ENCODE measurements at places on chromosomes 3 and 15.

DNA sequence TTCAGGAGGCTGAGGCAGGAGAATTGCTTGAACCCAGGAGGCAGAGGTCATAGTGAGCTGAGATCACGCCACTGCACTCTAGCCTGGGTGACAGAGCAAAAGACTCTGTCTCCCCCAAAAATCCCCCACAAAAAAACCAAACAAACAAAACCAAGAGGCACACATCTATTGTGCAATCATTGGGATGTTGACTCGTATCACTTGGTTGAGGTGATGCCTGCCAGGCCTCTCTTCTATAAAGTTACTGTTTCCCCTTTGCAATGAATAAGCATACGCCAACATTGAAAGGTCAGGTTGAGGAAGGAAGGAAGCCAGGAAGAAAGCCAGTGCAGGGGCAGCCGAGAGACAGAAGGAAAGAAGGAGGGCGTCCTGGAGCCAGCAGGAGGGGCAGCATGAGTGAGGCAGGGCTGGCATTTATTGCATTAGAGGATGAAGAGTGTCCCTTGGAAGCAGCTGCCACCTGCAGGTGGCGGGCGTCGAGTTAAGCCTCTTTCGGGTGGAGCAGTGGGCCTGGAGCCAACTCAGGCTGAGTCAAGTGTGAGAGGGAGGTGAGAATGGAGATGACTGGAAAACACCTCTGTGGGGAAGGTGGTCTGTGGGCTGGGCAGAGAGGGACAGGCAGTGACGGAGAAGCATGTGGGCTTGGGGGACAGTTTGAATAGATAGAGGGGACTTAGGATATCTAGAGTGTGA, 8.3 kb upstream of the CSPG4 start:
- no peak for DNase-seq

DNA sequence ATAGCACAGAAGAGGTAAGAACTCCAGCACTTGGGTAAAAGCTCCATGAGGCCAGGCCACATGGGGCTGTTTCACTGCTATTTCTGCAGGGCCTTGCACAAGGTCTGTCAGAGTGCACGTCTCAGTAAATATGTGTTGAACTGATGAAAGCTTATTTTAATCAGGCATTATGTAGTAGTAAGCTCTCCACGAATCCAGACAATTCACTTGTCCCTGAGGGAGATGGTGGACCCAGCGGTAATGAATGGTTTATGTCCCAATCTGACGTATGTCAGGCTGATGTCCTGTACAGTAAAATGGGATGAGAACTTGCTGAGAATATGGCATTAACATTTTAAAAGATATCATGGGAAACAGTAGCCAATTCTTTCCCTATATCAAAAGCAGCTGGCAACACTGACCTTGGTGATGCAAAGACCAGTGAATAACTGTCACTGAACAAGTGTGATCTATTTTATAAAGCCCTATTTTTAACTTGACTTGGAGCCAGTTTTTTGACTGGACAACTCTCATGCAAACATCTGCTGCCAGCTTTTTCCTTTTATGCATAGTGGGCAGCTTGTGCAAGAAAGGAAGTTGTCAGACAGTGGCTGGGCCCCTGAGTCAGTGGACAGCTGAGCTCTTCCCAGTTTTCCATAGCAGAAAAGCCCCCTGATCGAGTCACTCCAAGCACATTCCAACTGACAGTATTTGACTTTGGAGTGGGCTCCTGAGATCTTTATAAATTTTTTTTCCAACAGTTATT, 519.8 kb upstream of the MDFIC2 start:
- peak; percentile 94 for DNase-seq

DNA sequence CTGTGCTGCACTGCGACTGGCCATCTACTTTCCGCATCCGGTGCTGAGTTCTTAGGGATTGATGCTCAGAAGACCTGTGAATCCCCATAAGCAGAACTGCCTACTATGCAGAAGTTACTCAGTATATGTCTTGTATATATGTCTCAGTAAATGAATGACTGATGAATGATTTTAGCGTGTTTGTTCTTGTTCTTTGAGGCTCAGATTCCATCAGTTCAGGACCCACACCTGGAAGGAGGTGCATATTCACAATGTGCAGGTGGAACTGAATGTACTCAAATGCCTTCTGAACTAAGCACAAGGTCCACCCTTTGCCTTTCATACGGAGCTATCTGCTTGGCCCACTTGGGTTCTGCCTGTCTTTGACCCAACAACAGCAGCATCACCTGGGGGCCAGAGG, 19.8 kb downstream of the TNFAIP8L3 start:
- DNase-seq, result no peak

DNA sequence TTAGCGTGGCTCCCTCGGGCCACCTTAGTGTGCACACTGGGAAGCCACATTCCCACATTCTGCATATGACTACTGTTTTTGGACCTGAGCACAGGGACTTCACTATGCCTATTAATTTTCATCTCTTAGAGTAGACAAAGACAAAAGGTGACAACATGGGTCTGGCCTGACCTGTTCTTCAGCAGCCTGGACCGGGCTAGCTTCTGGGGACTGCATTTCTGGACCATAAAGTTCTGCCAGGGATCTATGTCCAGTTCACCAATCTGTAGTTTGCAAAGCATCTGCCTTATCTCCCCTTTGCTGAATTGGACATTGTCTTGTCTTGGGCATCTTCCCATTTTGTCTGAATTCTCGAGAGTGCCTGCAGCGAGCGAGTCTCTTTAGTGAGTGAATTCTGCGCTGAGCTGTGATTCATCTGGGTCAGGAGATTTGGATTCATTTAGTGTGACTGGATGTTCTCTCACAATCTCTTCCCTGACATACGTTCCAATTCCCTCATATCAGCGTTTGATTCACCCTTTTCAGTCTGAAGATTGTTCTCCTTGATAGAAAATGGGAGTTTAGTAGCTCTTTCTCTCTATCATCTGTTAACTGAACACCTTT, 112.2 kb upstream of the PLXNA1 start:
- no peak for DNase-seq

DNA sequence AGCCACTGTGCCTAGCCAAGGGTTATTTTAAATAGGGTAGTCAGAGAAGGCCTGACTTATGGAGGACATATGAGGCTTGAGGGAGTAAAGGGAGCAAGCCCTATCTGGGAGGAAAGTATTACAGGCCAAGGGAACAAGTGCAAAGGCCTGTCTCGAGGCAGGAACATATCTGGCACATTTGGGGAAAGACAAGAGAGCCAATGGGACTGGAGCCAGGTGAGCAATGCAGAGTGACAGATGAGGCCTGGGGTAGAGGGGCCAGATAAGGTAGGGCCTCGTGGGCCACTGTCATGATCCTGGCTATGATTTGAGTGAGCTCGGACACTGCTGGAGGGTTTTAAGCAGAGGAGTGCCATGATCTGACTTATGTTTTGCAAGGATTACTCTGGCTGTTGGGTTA, 43.8 kb downstream of the DCP1A start:
- no peak for DNase-seq

- DNase-seq, result no peak
Measured at GRCh38 chr3:82596805-82597204, 835.4 kb upstream of the GBE1 start.

DNA sequence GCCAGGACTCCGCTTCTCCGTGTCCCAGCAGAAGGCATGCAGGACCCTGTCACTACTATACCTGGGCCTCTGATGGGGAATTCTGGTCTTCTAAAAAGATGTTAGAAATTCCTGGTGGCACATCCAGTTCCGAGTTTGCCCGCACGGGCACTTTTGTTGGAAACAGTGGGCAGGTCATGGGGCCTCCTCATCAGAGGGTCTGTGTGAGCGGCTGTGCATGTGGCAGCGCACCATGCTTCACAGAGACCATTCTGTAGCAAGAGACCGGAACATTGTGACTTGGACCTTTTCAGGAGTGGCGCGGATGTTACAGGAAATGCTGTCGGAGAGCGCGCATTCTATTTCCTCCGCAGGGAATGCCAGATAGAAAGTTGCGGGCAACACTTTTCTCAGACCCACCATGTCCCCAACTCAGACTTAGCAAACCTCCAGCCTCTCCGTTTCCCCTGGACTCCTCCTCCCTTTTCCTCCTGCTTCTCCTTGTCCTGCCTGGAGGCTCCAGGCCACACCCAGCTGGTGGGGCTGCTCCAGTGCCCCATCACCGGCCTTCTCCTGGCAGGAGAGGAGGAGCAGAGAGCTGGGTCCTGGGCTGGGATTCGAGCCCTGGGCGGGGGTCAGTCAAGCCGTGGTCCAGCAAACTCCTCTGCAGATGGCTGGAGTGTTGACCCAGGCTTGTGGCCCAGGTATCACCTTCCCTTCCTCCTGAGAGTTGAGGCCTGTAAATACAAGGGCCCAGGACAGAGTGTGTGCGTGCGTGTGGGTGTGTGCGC, 46.6 kb downstream of the KLF13 start:
- no peak for DNase-seq

DNA sequence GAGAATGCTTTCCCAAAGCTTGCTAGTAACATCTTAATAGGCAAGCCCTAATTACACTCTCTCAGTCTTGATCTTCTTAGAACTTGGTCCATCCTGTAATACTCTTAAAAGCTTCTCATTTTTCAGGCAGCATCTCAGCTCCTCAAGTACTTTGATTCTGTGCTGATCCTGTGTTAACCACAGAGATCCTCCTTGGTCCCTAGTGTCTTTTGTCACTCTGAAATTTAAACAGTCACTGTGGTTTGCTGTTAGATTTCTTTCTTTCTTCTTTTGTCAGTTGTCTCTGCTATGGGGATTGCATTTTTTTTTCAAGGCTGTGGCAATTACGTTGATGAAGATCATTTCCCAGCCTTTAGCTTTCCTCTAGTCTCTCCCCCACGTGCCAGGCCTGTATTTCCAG, 26.0 kb upstream of the UBE3A start:
- no peak for DNase-seq

DNA sequence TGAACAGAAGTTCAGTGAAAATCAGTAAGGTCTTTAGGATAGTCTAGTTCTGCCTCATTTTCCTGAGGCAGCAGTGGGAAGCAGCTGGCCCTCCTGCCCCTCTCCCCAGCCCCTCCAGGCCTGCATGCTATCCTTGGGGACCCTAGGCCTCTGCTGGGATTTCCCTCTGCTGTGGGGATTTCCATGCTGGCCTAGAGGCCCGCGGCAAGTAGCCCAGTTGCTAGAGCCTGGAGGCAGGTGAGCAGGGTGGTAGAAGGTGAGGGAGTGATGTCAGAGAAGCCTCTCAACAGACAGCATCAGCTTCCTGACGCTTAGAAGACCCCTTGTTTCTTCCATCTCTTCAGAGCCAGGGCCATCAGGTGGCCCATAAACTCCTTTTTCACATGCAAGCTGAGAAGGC, 305.8 kb upstream of the THBS1 start:
- DNase-seq, result no peak

DNA sequence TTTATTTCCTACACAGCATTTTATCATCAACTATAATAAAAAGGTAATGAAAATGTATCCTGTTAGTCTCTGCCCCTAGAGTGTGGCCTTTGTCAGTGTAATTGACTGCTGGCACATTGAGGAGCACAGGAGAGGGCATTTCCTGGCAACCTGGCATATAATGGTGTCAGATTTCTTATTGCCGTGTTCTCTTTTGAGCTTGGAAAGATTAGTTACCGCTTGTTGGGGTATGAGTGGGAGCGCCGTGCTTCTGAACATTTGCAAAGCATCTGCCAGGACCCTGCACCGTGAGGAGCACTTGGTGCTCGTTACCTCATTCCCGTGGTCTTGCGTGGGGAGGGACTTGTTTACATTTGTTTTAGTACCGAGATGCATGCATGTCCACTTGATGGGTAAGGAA, 124.4 kb downstream of the PTPRG start:
- DNase-seq, result no peak

GRCh38 chr3:39896184-39896583, 86.8 kb downstream of the MYRIP start:
- no peak for DNase-seq

DNA sequence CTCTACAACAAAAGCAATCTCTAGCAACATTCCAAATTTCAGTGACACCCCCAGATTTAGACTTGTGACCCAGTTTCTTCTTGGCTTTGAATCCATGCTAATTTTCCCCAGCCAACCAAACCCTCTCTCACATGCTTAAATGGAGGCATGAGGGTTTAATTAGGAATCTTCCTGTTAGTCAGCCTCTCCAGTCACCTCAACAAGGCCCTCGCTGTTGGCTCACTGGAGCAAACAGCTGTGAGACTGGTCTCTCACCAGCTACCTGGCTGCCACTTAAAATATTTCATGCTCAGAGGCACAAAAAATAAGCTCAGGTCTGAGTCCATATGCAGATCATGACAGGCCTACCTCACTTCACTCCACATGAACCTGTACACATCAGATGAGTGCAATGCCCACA, 630.4 kb upstream of the ADAMTS9 start:
- no peak for DNase-seq

- DNase-seq, result no peak
Measured at GRCh38 chr3:136708333-136708985, 43.7 kb downstream of the STAG1 start.

DNA sequence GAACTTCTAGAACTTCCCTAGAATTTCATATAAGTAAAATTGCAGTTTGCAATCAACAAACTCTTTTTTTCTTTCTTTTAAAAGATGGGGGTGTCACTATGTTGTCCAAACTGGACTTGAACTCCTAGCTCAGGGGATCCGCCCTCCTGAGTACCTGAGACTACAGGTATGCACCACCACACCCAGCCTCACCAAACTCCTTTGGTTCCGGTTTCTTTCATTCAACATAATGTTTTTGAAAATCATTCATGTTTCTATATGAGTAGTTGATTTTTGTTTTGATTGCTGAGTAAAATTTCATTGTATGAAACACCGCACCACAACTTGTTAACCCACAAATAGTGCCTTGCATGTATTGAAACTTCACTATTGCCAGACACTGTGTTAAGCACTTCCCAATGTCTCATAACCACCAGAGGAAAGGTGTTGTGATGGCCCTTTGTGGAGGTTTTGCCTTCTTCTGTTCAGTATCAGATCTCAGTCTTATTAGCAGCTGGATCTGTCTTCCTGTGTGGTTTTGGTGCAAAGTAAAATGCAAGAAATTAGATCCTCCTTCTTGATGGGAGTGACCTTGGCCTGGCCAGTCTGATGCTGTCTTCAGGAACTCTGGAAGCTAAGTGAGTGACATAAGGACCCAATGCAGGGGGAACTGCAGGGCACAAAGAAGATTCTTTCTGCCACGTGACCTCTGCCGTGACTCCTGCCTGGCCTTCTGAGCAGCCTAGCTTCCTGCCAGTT, 78.8 kb upstream of the UBE2E1 start:
- no peak for DNase-seq

DNA sequence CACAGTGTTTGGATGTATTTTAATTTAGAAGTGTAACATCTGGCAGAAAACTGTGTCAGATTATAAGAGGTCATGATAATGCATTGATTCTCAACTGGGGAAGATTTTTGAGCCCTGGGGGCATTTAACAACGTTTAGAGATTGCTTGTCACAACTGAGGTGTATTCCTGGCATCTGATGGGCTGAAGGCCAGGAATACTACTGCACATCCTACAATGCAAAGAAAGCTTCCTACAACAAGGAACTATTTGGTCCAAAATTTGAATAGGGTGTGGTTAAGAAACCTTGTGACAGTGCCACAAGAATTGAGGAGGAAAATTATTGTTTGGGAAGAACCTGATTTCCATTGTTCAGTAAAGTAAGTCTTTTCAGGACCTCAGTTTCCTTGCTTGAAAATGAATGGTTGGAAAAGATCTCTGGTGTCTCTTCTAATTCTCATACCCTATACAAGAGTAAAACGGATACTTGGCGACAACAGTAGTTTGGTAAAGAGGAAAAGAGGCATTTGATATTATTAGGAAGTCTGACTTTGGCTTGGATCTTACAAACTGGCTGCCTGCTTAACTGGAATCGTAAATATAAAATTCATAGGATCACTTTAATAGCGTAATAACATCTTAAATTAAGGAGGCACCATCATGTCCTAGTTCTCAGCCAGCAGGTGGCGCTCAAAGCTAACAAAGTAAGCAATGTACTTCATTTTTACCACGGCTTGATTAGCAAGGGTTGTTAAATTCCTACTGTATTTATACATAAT, 4.3 kb downstream of the DAZL start:
- peak; percentile 79 for DNase-seq

GRCh38 chr15:81914734-81915256, 131.0 kb downstream of the MEX3B start:
- no peak for DNase-seq

Data from fibroblast of skin of scalp (primary cell).